T-helper 2 cell (primary cell): ENCODE measurements at places on chromosomes 7 and 10.

- DNase-seq: no peak
These were observed 25.1 kb upstream of the FAM20C start for GRCh38 chr7:167090-167855.

DNA sequence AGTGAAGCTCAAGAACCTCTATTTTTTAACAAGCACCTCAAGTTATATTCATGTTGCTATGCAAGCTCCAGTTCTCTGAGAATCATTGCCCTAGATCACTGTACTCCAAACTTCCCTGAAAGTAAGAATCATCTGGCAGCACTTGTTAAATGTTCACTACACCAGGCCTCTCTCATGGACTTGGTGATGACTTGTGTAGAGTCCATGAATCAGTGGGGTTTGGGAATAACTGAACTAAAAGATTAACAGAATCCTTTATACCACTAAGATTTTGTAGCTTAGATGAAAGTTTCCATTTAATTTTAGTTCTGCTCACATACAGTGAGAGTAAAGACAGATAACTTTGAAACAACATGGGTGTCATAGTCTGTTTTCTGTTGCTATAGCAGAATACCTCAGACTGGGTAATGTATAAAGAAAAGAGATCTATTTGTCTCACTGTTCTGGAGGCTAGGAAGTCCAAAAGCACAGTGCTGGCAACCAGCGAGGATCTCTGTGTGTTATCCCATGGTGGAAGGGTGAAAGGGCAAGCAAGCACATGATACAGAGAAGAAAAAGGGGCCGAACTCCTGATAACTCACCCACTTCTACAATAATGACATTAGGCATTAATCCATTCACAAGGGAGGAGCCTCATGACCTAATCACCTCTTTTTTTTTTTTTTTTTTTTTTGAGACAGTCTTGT lies 27.9 kb upstream of the AOAH start:
- DNase-seq: no peak

- no peak for DNase-seq
These were observed 16.2 kb downstream of the PKD1L1 start for GRCh38 chr7:47932016-47932415.

GRCh38 chr10:94757916-94758315 lies 4.6 kb upstream of the CYP2C19 start:
- no peak for DNase-seq

GRCh38 chr10:80144696-80145131 lies 12.2 kb downstream of the PLAC9 start:
- no peak for DNase-seq

DNA sequence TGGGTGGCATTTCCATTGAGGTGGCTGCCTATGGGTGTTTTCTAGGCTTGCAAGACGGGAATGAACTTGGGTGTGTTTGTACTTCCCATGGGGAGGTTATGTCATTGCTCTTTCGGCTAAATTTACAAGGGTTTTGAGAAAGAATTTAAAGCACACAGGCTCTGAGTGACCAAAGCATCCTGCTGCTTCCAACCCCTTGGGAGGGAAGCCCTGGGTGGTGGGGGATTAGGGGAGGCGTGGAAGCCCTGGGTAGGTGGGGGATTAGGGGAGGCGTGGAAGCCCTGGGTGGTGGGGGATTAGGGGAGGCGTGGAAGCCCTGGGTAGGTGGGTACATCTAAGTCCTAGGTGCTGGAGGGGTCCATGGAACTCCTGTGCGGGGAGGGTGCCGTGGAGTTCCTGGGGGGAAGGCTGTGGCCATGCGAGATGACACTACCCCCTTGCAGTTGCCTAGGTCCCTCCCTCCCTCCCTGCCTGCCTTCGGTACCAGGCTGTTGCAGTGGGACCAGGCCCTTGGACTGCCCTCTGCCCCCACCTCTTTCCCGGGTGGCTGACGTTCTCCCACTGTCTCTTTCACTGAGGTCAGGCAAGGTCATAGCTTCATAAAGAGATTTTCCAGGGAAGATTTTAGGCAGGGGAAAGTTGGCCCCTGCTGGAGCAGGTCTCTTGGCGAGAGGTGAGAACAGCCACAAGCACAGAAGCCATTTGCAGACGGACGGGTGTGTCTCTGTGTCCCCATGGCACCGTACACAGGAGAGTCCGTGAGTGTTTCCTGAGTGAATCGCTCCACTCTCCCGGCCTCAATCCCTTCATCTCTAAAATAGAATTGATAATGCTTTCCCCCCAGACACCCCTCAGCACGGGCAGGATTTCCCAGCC lies 19.5 kb downstream of the PRF1 start:
- no peak for DNase-seq

DNA sequence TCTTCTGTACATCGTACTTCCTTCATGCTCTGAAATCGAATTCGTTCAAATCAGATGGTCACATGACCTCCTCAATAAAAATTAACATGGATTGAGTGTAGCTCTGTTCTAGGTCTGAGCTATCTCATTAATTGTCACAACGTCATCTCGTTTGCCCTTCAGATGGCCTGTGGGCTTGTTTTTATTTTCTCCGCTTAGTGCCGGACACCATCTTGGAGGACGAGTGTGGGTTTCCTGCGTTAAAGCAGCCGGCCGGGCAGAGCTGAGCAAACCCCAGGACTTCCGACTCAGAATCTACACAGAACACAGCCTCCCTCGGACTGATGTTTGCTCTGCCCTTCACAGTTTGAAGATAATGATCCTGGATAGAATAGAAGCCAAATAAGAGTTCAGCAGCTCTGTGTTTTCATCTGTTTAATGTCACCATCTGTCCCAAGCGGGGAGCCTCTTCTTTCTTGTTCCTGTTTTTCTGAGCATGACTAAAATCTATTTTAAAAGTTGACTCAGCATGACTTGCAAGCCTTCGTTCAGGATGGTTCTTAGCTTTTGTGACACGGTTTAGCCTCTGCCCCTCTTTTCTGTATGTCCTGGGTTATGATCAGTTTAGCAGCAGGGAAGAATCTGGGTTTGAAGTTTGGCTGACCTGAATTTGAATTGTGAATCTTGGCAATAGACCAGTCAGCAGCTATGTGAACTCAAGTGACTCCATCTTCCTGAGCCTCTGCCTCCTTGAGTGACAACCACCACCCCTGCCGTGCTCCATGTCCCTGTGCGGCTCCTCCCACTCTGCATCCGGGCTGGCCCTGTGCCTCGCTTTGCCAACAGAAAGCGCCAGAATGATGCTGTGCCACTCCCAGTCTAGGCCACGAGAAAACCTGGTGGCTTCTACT lies 30.6 kb upstream of the GALNTL5 start:
- no peak for DNase-seq

GRCh38 chr10:112952282-112953173 lies 2.5 kb downstream of the TCF7L2 start:
- no peak for DNase-seq

DNA sequence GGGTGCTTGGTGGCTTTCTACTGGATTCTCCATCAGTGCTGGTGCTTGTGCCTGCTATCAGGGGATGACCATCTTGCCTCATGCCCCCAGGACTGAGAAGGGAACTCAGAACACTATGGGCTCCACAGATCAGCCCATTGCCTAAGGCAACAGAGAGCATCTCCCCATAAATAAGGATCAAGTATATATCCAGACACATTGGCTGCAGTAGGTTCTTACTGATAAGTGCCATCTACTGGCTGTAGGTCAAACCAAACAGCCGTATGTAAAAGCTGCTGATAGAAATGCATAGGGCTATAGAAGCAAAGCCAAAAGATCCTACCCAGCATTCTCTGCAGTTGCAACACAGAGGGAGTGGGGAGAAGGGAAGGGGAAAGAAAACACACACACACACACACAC lies 153.7 kb downstream of the CDK14 start:
- DNase-seq: no peak

GRCh38 chr10:6912021-6912420 lies 331.9 kb upstream of the PRKCQ start:
- DNase-seq: no peak

- DNase-seq: no peak
These were observed 51.5 kb downstream of the ADAM12 start for GRCh38 chr10:126336801-126337200.

DNA sequence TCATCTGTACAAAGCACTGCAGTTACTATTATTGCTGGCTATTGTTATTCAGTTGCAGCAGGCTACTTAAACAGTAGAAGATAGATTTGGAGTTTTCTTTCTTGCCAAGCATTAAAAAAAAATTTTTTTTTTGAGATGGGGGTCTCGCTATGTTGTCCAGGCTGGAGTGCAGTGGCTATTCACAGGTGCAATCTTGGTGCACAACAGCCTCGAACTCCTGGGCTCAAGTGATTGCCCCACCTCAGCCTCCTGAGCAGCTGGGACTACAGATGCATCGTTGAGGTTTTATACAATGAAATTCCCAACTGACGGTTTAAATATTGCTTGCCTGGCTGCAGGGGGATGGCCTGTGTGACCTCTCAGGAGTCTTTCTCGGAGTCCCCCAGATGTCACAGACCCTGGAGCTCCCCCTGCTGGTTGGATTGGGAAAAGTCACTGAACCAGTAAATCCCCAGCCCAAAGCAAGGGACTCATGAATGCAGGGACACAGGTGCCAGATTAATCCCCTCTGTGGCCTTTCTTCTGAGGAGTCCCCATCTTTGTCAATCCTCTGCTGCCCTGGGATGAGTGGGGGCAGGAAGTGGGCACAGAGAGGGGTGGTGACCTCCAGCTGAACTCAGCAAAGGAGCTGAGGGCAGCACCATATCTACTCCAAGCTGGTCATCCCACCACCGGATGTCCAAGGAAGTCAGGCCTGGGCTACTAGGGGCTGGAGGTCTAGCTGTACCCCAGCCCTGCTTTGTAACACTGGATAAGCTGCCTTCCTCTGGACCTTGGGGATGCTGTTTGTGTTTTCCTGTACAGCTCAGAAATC lies 149.6 kb downstream of the C10orf105 start:
- DNase-seq: peak; percentile 47

GRCh38 chr7:45384499-45384898 lies 189.7 kb upstream of the ADCY1 start:
- DNase-seq: no peak

DNA sequence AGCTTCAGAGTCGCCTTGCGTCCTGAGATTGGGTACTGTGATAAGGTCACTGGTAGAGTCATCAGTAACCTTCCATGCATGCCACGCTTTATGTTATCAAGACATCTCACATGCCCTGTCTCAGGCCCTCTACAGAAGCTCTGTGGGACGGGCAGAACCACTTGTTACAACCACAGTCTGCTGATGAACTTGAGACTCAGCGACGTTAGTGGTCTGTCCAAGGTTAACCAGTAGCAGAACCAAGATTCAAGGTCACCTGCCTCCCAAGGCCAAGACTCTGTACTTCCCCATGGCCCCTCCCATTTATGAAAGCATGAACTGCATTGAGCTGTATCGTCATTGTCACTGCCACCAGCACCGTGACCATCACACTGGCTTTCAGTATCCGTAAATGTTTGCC lies 15.0 kb downstream of the IQCE start:
- no peak for DNase-seq

DNA sequence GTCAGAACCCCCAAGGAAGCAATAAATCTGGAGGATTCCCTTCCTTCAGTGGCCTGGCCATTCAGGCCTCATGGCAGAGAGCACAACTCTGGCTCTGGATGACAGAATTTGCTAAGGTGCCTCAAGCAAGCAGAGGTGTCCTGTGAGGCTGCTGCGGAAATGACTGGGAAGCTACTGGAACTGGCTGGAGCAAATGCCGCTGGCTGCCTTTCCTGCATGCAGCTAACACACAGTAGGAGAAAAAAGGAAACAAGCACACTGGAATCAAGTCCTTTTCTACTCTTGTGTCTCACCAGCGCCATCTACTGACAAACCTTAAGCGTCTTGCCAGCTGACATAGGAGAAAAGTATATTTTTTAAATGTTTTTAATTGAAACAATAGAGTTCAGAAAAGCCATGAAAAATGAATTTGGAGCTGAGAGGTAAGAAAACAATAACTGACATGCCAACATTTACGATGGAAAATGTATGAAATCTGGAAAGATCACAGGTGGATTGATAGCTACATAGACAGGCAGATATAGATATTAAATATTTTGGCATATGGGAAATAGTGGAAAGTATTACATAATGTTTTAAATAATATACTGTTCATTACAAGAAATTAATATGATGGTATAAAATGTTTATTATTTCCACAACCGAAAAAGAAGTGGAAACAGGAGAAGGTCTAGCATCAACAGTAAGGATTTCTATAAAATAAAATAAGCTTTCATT lies 951.6 kb downstream of the ANKRD7 start:
- DNase-seq: no peak

- DNase-seq: no peak
These were observed 151.3 kb upstream of the FAM20C start for GRCh38 chr7:40799-41750.

DNA sequence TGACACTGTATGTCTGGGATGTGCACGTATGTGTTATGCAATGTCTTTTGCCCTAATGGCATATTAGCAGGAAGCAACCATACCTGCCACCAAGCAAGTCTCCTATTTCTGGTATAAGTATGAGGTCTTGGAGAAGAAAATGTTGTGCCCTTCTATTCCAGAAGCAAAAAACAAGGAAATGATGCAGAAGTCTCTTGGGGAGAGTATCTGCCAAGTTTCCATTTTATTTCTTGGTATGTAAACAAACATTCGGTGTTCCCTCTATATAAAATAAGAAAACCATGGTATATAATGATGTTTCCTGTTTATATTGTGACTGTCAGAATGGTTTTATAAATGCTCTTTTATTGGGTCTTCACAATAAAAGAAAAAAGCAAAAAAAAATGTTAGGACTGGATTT lies 19.3 kb upstream of the MYO3A start:
- DNase-seq: no peak

DNA sequence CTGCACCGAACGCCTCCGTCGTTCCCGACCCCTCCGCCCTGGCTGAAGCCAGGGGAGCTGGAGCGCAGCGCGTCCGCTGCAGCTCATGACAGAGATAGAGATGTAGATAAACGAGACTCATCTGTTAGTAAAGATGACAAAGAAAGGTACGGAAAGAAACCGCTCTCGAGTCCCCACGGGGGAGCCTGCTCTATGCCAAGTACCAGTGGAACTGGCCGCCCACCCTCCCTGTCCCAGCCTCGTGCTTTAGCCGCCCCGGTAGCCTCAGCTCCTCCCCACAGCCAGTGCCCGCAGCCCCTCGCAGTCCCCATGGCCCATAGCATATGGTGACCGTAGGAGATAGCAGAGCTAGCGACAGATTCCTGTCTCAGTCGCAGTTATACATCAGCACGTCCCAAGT lies 344.7 kb upstream of the GALNT17 start:
- no peak for DNase-seq

DNA sequence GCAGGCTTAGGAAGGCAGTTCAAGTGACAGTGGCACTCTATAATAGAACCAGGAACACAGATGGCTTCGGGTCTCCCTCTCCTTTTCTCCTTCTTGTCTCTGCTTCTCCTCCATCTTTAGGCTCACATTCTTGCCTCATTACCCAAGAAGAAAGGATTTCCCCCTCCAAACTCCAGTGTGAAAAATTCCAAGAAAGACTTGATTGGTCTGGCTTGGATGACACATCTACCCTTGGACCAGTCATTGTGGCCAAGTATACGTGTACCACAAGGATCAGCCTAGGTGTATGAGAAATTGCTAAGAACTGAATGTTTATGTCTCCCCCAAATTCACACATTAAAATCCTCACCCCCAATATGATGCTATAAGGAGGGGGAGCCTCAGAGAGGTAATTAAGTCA lies 53.9 kb downstream of the PRTFDC1 start:
- no peak for DNase-seq
